ENCODE measurements at places on chromosomes 1 and 21.

GRCh38 chr1:17485281-17485680 is 45.8 kb upstream of the RCC2 start:
- DNase-seq = no peak

GRCh38 chr1:160797861-160798273 is 1.9 kb downstream of the LY9 start:
- DNase-seq = no peak

DNA sequence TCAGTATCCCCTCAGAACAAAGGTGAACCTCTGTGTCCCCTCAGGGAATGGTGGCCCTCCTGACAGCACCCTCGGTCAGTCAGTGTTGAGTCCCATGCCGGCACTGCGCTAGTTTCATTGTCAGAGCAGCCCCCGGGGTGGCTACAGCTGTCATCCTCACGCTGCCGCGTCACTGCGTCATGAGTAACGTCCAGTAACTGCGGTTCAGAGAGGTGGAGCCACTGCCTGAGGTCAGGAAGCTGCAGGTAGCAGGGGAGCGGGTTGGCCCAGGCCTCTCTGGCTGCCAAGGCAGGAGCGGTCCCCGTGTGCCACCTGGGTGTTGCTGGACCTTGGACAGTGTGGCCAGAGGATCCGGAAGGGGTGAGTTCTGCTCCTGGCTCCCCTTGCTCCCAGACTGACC is 20.2 kb upstream of the WNT4 start:
- no peak for DNase-seq

GRCh38 chr1:29279951-29280391 is 43.6 kb downstream of the PTPRU start:
- DNase-seq = no peak

DNA sequence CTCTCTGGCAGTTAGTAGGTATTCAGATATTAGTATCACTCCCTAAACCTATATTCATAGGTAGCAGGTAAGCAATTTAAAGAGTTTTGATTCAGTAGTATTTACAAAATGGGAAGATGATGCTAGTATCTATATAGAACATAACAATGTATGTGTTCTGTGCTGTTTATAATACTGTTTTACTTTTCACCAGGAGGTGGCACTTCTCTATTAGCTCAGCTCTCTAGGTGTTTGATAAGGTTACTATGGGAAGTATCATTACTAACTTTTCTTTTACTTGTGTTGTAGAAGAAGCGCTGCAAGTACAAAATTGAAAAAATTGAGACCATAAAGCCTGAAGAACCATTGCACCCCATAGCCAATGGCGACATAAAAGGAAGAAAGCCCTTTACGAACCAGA is 49.4 kb upstream of the FASLG start:
- no peak for DNase-seq

- DNase-seq = no peak
Observed at GRCh38 chr21:29633756-29634155, 306.0 kb downstream of the GRIK1 start.

- peak; percentile 21 for DNase-seq
Observed at GRCh38 chr1:215780139-215780538, 213.0 kb downstream of the KCTD3 start.

DNA sequence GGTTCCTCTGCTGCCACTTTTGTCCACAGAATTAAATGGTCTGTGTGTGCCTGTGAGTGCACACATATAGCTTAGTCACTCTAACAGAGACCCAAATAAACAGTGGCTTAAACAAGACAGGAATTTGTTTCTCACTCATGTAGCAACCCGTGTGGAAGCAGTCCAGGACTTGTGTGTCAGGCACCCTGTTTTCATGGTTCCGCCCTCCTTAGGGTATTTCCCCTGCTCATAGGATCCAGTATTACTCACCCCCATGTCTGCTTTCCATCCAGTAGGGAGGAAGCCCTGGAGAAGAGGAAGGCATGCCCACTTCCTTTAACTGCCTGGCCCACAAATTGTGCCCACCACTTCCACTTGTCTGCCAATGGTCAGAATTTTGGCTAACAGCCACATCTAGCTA is 41.3 kb upstream of the TACSTD2 start:
- no peak for DNase-seq

DNA sequence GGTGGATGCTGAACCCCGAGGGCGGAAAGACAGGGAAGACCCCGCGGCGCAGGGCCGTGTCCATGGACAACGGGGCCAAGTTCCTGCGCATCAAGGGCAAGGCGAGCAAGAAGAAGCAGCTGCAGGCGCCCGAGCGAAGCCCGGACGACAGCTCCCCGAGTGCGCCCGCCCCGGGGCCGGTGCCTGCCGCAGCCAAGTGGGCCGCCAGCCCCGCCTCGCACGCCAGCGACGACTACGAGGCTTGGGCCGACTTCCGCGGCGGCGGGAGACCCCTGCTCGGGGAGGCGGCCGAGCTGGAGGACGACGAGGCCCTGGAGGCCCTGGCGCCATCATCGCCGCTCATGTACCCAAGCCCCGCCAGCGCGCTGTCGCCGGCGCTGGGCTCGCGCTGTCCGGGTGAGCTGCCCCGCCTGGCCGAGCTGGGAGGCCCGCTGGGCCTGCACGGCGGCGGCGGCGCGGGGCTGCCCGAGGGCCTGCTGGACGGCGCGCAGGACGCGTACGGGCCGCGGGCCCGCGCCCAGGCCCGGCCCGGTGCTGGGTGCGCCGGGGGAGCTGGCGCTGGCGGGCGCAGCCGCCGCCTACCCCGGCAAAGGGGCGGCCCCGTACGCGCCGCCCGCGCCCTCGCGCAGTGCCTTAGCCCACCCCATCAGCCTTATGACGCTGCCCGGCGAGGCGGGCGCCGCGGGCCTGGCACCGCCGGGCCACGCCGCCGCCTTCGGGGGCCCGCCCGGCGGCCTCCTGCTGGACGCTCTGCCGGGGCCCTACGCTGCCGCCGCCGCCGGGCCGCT is 20.7 kb downstream of the FOXO6 start:
- DNase-seq = no peak

DNA sequence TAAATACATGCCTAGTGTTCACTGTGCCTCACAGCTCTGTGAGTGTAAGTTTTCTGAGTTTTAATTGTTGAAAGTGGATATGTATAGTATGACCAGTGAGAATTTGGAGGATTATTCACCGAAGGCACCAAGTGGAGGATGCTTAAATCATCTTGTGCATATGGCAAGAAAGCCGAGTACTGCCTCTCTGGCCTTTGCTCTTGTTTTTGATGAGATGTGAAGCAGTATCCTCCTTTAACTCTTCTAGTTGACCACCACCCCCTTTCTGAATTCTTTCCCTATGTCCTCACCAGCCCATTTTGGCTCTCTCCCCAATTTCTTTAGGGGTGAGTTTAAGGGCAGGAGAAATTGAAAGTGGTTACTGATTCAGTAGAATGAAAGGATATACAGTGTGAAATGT is 130.4 kb downstream of the SYT2 start:
- no peak for DNase-seq

- no peak for DNase-seq
Observed at GRCh38 chr1:183730107-183730724, 74.7 kb upstream of the RGL1 start.

- no peak for DNase-seq
Observed at GRCh38 chr1:163170975-163171676, 31.6 kb downstream of the RGS5 start.

- DNase-seq = no peak
Observed at GRCh38 chr1:159675046-159675445, 39.3 kb downstream of the CRP start.

GRCh38 chr1:206080026-206080820 is 27.2 kb downstream of the RHEX start:
- DNase-seq = no peak

DNA sequence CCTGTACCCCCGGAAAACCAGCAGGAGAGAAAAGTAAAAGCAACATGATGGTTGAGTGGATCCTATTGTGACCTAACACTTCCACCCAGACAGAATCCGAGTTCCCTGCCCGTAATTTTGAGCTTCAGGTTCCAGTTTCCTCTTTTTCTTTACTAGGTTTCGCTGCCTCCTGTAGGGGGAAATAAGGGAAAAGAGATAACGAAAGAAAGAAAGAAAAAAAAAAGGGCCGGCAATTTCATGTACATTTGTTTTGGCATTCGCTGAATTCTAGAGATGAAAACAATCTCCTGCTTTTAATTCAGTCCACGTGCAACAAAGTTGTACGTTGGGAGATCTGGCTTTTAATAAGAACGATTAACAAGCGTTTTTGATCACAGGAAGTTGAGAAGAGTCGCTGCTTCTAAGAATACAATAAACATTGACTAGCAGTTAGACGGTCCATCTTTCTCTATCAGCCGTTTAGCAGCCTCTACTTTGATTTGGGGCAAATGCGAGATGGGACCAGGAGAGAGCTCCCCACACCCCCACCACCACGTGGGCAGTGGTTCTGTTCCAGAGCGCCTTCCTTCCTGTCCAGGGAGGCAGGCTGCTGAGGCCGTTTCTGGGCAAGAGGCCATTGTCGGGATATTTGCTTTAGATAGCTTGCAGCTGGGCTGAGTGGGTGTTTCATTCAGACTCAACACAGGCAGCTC is 155.9 kb upstream of the RUNX1 start:
- no peak for DNase-seq

DNA sequence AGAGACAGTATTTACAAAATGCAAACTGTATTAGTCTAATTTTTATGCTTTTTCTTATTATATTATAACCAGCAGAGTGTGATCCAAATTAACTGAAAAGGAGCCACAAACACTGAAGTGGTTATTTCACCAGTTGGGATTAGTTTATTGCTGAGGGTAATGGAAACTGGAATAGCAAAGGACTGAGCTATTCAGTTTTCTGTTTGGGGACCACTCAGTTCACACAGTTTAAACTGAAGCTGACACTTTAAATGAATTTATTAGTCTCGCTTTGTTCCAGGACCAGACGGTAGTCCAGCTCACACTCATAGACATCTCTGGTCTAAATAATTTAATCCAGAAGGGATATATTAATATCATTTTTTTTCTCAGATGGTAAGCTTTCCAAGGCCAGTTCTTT is 410.7 kb downstream of the LTN1 start:
- no peak for DNase-seq

- DNase-seq = peak; percentile 20
Observed at GRCh38 chr1:165717918-165718515, 19.7 kb upstream of the ALDH9A1 start.

- no peak for DNase-seq
Observed at GRCh38 chr1:226107471-226108460, 45.2 kb downstream of the H3-3A start.

- no peak for DNase-seq
Observed at GRCh38 chr1:110870721-110871388, 2.1 kb upstream of the CD53 start.

DNA sequence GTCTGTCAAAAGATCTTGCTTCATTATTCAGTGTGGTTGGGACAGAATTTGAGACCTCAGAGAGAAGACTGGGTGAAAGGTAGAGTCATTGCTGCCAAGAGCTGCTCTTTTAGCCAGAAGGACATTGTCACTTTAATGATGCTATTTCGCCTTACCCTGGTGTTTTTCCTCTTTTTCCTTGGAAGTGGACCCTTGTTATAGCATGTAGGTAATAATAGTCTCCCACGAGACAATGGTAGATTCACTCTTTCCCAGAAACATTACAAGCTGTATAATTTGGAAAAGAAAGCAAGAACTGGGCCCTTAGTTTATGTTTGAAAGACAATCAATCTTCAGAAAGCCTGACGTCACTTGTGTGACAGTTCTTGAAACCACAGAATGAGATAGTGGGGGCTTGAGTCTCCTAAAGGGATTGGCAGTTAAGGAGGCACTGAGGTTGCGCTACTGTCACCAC is 3.8 kb downstream of the SERTAD4 start:
- no peak for DNase-seq

- DNase-seq = no peak
Observed at GRCh38 chr21:35853321-35854239, 206.7 kb downstream of the SETD4 start.

DNA sequence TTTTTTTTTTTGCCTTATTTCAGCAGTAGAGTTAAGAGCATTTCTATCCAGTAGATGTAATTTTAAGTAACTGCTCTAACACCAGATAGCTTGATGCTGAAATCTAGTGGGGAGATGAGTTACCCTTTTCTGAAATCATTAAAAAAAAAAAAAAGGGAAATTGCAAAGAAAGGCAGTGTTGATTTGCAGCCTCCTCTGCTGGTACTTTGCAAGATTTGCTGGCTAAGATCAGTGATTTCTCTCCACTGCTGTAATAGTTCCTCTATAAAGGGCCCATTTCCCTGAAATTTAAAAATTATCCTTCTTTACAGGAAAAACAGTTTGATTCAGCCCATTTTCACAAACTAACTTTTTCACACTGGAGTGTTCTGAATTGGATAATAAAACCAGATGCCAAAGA is 120.6 kb downstream of the PTBP2 start:
- DNase-seq = no peak

DNA sequence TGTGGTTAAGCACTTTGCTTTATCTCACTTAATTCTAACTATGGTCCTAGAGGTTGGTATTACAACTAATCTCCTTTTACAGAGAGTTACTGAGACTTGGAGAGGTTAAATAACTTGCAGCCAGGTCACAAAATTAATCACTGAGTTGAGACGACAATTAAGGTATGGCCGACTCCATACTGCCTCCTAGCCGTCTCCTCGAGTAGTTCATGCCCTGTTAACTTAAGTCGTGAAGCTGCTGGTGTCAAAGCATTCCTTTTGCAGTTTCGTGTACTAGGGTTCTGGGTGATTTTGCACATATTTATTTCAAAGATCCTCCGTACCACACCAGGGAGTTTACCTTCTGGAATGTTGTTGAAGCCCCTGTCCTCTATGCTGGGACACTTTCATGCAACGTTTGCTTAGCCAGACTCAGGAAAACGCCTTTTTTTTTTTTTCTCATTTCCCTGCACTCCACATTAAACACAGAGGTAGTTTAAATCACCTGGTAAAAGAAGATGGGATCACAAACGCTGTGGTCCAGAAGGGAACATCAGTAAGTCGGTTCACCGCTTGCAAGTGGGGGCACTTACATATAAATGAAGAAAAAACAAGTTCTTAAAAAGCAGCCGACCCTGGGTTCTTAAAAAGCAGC is 570 bp upstream of the NEK7 start:
- peak; percentile 52 for DNase-seq

DNA sequence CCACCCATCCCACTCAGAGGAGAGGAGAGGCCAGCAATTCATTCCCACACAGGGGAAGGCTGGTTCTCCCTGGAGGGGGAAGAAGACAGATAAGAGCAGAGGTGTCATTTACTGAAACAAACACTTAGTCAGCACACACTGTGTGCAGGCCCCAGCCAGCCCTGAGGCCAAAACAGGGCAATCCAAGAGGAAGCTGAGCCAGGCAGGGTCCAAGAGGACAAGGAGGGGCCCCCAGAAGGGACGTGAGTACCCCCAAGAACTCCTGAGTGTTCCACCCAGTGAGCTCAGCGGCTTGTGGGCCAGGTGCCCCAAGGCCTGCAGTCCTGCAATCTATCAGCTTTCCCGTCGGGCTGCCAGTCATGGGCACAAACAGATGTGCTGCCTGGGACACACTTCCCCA is 15.8 kb downstream of the ADGRB2 start:
- DNase-seq = no peak

- no peak for DNase-seq
Observed at GRCh38 chr21:31752967-31753366, 21.0 kb upstream of the SCAF4 start.
